ENCODE measurements at places on chromosomes 13 and 19. TPM values are rescaled to one million over a fixed set of nuclear protein-coding genes. Genes with fewer than 3 reads are reported as not detected.

Gene ZSCAN4
- total RNA-seq = not detected

Gene NKPD1
- not detected for total RNA-seq

Gene ZNF227
- 17.0 TPM for total RNA-seq

- no peak for DNase-seq
- no peaks in the 10 kb centered on the region for H3K4me1 ChIP-seq
- no peaks in the 10 kb centered on the region for H3K27me3 ChIP-seq
- no peak overlapping the region for H3K4me3 ChIP-seq
Measured at GRCh38 chr13:51361106-51361505, 21.6 kb downstream of the SERPINE3 start.

- H3K27ac ChIP-seq = peak within 1 kb of the TSS; percentile 55
- peaks cover 7% of the 10 kb centered on the region for H3K4me1 ChIP-seq
- H3K36me3 ChIP-seq = no peaks in the 10 kb centered on the region
- peak; percentile 90 for DNase-seq
- H3K27me3 ChIP-seq = peaks cover 14% of the 10 kb centered on the region
- peak within 1 kb of the TSS; percentile 53 for H3K4me3 ChIP-seq
Measured at GRCh38 chr19:7888145-7888825, at the start of gene LRRC8E. TSS of gene LRRC8E (plus strand) at chr19:7888510. CDS start at chr19:7895604, 7,094 bp downstream.

DNA sequence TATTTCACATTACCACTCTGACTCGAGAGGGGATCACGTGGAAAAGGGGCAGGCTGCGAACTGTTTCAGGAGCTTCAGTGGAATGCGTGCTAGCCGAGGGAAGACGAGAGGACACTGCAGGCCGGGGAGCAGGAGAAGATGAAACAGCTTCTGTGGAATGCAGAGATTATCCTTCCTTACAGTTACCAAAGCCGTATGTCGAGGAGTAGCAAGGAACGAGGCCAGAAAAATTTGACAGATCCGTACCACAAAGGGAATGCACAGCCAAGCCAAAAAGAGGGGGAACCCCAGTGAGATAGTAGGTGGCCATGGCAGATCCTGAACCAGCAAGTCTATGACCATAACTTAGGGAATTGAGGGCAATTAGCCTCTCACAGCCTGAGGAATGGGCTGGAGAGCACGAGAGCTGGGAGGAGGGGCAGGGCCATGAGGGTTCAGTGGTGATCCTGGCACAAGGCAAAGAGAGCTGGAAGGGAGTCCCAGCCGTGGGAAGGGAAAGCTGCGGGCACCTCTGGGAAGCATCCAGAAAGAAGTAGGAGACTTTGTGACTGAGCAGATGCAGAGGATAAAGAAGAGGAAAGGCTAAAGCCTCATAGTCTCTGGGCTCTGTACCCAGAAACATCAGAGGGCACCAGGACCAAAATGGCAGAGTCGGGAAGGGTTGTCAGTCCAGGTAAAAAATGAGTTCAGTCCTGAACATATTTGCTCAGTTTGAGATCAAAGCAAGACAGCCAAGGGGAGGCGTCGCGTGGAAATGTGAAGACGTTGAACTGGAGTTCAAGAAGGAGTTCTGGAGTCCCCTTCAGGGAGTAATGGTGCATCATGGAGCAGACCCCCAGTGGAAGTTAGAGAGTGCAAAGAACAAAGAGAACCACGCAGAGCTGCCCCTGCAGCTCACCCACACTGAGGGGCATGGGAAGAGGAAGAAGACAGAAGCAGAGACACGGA, 5.1 kb downstream of the COL4A1 start:
- no peak for DNase-seq
- H3K27ac ChIP-seq = no peak overlapping the region
- H3K4me3 ChIP-seq = no peak overlapping the region
- H3K36me3 ChIP-seq = no peaks in the 10 kb centered on the region

DNA sequence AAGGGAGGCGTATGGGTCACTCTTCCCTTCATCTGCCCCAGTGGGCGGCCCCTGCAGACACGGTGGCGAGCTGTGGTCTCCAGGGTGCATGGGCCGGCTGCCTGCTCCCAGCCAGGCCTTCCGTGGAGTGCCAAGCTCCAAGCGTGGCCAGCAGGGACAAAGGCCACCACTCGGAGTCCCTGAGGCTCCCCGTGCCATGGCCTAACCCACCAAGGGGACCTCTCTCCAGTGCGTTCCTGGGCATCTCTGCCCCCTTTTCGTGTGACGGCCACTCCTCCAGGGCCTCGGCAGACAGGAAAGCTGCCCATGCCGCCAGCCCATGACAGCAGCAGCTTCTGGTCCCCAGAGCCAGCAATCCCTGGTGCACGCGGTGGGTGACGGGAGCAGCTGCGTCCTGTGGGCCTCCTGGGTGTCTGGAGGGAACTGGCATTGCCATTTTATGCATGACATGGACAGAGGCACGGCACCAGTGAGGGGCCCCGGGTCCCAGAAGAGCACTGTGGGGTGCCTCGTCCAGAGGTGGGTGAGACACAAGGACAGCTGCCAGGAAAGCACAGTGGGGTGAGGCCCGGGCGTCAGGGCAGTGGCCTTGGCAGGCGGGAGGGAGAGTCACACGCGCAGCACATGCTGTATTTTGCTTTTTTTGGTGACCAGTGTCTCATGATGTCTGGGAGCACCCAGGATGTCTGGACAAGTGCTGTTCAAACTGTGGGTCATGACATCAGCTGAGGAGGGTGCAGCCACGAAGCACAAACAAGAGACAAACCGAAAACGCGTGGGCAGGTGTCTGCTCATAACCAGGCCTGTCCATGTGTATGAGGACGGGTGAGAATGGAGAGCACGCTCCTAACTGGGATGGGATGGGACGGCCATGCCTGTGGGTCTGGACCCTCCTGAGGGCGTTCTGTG, 32.3 kb downstream of the CEBPG start:
- DNase-seq = peak; percentile 62
- H3K27me3 ChIP-seq = no peaks in the 10 kb centered on the region
- no peak overlapping the region for H3K4me3 ChIP-seq
- peaks cover 21% of the 10 kb centered on the region for H3K4me1 ChIP-seq

- peaks cover 24% of the 10 kb centered on the region for H3K36me3 ChIP-seq
- H3K4me3 ChIP-seq = no peak overlapping the region
- H3K27me3 ChIP-seq = no peaks in the 10 kb centered on the region
Measured at GRCh38 chr13:98393873-98394272, 183.0 kb downstream of the STK24 start.

DNA sequence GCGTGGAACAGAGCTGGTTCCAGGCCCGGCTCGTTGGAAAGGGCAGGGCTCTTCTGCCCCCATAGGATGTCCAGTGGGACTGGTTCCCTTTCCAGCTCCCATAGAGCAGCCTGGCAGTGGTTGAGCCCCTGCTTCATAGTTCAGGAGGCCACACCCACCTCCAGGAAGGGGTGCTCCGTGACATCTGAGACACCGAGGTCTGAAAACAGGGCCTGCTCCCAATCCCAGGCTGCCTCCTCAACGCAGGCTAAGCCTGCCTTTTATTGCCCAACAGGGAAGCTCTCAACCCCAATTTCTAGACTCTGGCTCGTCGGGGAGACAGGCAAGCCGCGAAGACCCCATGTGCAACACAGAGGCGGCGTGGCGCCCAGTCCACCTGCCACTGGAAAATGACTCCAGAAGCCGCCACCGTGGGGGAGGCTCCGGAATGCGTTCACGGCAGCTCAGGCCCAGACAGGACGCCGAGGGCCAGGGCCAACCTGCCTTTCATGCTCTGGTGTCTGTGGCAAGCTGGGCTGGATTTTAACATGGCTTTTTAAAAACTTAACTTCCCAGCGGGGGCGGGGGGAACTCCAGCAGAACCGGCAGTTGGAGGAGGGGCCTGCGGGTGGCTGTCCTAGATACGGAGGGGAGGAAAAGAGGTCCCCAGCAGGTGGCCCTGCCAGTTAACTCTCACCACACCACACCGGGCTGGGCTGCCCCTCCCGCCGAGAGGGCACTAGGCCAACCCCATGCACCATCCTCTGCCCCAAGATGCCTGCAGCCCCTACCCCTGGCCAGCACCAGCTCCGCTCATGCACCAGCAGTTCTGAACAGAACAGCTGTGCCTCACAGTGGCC, 17.9 kb upstream of the TINCR start:
- no peaks in the 10 kb centered on the region for H3K27me3 ChIP-seq
- H3K27ac ChIP-seq = no peak overlapping the region
- H3K36me3 ChIP-seq = peaks cover 62% of the 10 kb centered on the region

DNA sequence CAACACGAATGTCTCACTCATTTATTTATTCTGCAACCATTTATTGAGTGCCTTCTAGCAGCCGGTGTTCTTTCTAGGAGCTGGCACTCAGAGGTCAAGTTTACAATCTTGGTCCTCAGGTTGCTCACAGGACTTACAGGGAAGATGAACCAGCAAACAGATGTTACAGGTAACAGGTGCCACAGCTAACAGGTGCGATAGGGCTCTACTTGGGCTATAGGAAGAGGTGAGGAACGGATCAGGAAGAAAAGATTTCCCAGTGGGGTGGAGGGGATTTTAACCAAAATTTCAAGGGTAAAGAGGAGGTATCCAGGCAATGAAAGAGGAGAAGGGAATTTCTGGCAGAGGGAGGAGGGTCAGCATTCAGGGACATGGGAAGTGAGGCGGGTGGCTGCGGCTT, 87.3 kb upstream of the FARP1 start:
- no peak overlapping the region for H3K27ac ChIP-seq
- no peaks in the 10 kb centered on the region for H3K36me3 ChIP-seq

DNA sequence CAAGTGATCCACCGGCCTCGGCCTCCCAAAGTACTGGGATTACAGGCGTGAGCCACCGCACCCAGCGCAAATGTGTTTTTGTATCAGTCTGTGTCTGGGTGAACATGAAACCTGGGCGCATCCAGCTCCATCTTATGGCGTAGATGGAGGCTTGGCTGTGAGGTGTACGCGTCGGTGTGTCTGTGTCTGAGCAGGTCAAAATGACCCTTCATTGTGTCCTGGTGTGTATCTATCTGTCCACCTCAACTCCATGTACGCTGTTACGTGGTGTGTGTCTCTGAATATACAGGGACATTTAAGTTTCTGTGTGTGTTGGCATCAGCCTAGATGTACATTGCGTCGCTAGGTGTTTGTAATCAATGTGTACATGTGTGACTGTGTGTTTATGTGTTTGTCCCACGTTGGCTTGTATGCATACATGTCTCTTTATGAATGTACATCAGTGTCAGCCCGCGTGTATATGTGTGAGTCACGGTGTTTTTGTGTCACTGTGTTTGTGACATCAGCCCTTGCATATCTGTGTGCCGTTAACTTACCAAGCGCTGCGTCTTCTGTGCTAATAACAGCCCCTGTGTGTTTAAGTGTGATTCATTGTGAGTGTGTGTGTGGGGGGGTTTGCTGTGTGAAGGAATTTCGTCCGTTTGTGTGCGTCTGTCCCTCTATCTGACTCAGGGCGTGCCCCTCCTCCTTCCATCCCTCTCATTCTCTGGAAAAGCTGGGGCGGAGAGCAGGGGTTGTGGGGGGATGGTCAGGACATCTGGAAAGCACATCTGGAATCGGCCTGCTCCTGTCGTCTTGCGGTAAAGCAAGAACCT, 6.4 kb downstream of the AXL start:
- peak overlapping the region; percentile 52 for H3K4me3 ChIP-seq
- H3K27me3 ChIP-seq = no peaks in the 10 kb centered on the region
- H3K27ac ChIP-seq = peak overlapping the region; percentile 83
- no peak for DNase-seq
- H3K36me3 ChIP-seq = no peaks in the 10 kb centered on the region
- peaks cover 14% of the 10 kb centered on the region for H3K4me1 ChIP-seq

DNA sequence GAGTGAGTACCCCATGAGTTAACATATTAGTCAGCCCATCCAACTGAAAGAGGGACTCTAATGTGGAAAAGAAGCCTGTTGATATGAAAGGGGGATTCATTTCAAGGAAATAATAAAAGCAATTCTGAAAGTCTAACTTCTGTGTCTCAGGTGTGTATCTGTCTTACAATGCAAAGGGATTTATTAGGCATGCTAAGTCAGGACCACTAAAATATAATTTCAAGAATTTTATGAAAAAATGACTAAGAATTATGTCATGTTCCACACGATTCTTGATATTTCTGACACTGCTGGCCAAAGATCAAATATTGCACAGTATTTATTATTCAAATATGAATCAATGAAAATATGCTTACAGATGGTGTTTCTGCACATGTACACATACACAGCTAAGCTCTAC, 130.8 kb downstream of the KLF12 start:
- no peaks in the 10 kb centered on the region for H3K36me3 ChIP-seq
- no peaks in the 10 kb centered on the region for H3K4me1 ChIP-seq
- H3K27me3 ChIP-seq = no peaks in the 10 kb centered on the region
- H3K4me3 ChIP-seq = no peak overlapping the region

- peaks cover 21% of the 10 kb centered on the region for H3K4me1 ChIP-seq
Measured at GRCh38 chr19:55614711-55615542, 9.4 kb downstream of the ZNF784 start.

DNA sequence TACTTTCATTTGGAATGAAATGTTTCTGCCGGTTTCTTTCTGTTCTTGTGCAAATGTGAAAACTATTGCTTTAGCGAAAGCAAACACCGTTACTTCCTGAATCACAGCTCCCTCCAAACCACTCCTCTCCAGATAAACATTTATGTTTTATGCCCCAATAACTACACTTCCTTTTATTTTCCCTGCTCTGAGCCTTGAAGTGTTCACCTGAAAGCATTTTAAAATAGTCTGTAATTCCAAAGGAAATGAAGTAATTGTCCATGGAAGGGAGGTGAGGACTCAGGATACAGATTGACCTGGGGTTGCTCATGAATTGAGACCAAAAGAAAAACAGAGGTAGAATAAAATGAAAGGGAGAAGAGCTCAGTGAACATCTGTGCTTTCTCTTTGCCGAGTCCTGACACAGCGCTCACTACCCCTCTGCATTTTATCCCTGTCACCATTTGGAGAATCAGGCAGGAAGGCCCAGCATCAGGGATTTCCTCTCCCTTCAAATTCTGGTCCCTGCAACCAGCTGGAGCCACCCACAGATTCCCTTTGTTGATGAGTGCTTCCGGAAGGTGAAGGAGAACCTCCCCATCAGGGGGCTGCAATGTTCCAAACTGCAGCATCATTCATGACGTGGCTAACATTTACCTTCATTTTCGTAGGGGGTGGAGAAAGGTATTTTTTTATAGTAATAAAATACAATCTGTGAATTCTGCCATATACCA, 171.9 kb downstream of the ITGBL1 start:
- H3K27ac ChIP-seq = peak overlapping the region; percentile 65
- H3K27me3 ChIP-seq = no peaks in the 10 kb centered on the region
- no peak overlapping the region for H3K4me3 ChIP-seq
- DNase-seq = no peak
- H3K4me1 ChIP-seq = peaks cover 14% of the 10 kb centered on the region
- H3K36me3 ChIP-seq = no peaks in the 10 kb centered on the region

DNA sequence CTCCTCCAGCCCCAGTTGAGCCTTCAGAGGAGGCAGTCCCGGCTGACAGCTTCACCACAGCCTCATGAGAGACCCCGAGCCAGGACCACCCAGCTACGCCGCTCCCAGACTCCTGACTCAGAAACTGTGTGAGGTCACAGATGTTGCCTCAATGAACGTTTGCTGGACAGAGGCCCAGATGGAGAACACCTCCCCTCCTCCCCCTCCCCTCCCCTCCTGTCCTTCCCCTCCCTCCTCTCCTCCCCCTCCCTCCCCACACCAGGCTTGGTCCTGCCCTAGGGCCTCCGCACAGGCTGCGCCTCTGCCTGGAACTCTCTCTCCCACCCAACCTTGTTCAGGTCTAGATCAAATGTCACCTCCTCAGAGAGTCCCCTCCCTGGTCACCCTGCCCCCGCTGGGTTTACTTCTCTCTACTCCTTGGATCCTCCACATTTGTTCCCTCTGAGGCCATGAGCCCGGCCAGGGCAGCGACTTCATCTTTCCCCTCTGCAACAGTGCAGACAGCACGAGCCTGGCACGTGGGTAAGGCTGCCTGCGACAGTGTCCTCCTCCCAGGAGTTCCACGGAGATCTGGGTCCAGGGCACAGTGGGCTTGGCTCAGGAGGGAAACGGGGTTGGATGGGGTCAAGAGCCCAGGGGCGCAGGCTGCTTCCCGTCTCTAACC, 17.4 kb downstream of the PIP5K1C start:
- H3K27me3 ChIP-seq = no peaks in the 10 kb centered on the region
- H3K4me3 ChIP-seq = no peak overlapping the region
- DNase-seq = no peak
- no peaks in the 10 kb centered on the region for H3K36me3 ChIP-seq

All from upper lobe of right lung (tissue), 1 donor.